Central memory CD8-positive, alpha-beta T cell (primary cell): ENCODE measurements at places on chromosomes 16 and 17.

GRCh38 chr16:23283571-23283970, 18.5 kb upstream of the SCNN1B start:
- no peak for DNase-seq

DNA sequence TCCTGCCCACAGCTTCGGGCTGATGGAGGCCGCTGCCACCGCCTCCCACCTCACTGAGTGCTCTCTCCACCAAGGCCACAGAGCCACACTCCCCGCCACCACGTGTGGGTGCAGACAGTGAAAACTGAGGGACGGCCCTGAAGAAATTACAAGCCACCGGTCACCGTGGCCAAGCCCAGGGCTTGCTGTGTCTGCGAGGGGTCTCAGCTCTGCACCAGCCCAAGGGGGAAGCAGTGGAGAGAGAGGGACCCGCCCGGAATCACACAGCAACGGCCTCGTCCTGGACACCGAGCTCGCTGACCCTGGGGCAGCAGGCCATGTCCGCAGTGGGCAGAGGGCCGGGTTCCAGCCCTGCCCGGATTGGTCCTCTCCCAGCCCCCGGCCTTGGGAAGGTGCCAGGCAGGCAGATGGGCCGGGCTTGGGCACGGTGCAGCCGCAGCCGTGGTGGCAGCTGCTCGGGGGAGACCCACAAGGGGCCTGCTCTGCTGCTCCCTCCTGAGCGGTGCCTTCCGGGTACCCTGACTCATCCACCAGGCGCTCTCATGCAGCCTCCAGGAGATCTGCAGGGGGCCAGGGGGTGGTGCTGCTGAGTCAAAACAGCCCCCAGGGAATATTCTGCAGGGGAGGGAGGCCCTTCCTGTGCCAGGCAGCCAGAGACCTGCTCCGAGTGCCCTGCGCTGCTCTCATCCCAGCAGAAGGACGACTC, 52.0 kb downstream of the CBFA2T3 start:
- no peak for DNase-seq

GRCh38 chr17:3986270-3986938, 22.2 kb upstream of the ATP2A3 start:
- DNase-seq = no peak

- DNase-seq = no peak
These were observed 5.2 kb downstream of the PLXDC1 start for GRCh38 chr17:39146273-39146672.

DNA sequence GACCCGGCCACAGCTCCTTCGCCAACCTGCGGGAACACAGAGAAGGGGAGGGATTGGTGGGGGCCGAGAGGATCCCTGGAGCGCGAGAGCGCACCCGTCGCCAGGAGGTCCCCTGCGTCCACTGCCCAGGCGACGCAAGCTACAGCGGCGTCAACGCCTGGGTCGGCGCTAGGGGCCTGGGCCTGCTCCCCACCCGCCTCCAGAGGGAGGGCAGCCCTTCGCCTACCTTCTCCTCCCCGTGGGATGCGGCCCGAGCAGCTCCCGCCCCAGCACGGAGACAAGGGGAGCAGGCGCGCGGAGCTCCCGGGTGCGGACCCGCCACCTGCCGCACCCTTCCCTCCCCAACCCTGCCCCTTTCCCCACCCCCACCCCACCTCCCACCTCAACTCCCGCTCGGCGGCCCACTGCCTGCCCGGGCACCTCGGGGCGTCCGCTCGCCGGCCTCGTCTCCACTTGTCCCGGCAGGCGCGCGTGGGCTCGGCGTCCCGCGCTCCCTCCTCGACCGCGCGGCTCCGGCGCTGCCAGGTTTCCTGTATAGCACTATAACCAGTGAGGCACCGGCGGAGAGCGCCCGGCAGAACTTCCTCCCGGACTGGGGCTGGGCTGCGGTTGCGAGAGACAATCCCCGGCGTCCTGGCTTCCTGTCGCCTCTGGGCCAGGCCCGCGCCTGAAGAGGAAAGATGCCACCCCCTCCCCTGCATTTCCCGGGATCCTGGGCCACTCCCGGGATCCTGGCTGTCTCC, 119.1 kb upstream of the SMURF2 start:
- no peak for DNase-seq

DNA sequence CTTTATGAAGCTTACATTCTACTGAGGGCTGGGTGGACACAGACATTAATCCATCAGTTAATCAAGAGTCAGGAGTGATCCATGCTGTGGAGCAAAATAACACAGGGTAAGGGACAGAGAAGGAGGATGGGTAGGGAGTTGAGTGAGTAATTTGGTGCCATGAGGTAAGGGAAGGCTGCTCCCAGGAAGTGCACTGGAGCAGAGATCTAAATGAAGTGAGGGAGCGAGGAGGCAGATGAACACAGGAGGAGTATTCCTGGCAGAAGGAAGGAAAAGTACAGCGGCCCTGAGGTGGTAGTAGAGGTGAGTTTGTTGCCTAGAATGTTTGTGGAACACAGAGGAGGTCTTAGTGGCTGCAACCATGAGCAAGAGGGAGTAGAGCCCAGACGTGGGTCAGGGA, 34.8 kb downstream of the ASIC2 start:
- no peak for DNase-seq

GRCh38 chr17:40718930-40719329, 15.4 kb upstream of the KRT24 start:
- DNase-seq = no peak

- DNase-seq = no peak
These were observed 39.2 kb downstream of the NT5M start for GRCh38 chr17:17342242-17342945.

GRCh38 chr17:17151541-17151940, 54.6 kb downstream of the PLD6 start:
- no peak for DNase-seq

DNA sequence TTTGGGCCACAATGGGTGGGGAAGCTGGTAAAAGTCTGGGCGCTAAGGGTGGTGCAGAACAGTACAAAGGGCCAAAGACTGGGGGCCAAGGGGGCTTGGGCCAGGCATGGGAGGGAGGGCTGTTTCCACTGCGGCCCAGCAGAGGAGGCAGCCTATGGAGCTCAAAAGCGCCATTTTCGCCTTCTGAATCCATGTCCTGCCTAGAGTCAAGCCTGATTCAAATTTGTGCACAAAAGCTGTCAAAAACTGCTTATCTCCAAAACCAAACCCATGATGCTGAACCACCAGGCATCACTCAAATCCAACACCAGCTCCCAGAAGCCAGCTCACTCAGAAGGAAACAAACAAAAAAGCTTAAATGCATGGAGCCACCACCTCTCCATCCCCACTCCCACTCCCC, 16.0 kb downstream of the COG7 start:
- no peak for DNase-seq

GRCh38 chr16:75237398-75238131, 13.9 kb downstream of the BCAR1 start:
- DNase-seq = no peak

- no peak for DNase-seq
These were observed 115.9 kb downstream of the KATNIP start for GRCh38 chr16:27665881-27666280.

GRCh38 chr17:80941171-80941570, 50.5 kb upstream of the CHMP6 start:
- no peak for DNase-seq

- no peak for DNase-seq
These were observed 42.3 kb downstream of the ABCC12 start for GRCh38 chr16:48113471-48113870.

- no peak for DNase-seq
These were observed 64.0 kb downstream of the SOX9 start for GRCh38 chr17:72184805-72185204.

DNA sequence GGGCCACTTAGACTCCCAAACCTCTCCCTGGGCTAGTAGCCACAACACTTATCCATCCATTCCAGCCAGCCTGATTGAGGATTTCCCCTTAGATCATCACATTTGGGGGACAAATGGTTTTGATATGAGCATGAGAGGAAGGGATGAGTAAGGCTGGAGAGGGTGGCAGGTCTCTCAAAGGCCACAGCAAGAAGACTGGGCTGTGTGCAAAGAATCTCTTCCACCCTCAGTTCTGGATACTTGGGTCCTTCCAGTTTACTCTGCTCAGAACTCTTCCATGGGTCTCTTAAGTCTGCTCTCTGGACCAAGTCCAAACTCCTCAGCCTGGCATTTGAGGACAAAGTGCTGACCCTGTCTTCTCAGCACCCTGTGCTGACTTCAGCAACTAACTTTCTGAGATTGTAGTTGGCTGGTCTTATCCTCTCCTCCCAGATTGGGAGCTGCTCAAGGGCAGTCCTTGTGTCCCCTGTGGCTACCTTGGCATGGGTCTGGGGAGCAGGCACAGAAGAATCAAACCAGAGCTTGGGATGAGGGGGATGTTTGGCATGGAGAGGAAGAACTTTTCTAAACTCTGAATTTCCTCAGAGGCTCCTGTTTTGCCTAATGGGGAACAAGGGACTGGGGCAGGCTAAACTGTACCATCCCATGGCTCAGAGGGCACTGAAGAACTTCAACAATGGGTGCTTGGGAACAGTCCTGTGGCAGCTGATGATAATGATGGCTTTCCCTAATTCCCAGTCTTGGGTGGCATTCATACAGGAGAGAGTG, 3.1 kb upstream of the NFATC3 start:
- DNase-seq = no peak

GRCh38 chr17:7633093-7633492, 3.2 kb downstream of the SHBG start:
- no peak for DNase-seq

- no peak for DNase-seq
These were observed 6.5 kb upstream of the QRICH2 start for GRCh38 chr17:76314392-76315227.
